ENCODE measurements at places on chromosomes 11 and 22.
A peak's percentile ranks its signal among the peaks of the same experiment; 100 is the strongest.

- DNase-seq, result no peak
Observed at GRCh38 chr22:29253561-29254285, 14.1 kb downstream of the RHBDD3 start.

DNA sequence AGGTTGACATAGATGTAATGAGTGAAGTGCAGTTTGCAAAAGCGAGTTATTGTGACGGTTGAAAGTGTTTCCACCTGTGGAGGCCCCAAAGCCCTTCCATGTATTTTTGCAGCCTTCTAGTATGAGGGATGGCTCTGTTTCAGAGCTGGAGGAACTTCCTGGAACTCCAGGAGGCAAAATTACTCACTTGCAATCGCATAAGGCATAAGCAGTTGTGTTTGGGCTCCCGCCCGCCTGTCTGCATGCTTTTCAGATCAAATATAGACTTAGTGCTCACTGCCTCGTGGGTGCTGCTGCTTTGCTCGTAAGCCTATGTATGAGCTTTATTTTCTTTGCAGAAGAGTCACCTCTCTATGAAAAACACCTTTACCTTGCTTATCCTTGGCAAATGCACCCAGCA lies 146.8 kb upstream of the LARGE1 start:
- no peak for DNase-seq

GRCh38 chr11:43360361-43361032 lies 1.8 kb downstream of the TTC17 start:
- peak; percentile 28 for DNase-seq

GRCh38 chr11:130407978-130408377 lies 20.4 kb downstream of the ADAMTS8 start:
- no peak for DNase-seq

GRCh38 chr11:96145163-96145585 lies 197.8 kb downstream of the MAML2 start:
- DNase-seq, result no peak

DNA sequence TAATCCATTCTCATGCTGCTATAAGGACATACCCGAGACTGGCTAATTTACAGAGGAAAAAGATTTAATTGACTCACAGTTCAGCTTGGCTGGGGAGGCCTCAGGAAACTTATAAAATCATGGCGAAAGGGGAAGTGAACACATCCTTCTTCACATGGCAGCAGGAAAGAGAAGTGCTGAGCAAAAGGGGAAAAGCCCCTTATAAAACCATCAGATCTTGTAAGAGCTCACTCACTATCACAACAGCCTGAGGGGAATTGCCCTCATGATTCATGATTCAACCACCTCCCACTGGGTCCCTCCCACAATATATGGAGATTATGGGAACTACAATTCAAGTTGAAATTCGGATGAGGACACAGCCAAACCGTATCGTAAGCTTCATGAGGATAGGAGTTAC lies 3.8 kb upstream of the CYB5R2 start:
- DNase-seq, result peak; percentile 13

GRCh38 chr11:69014084-69014851 lies 1.2 kb upstream of the MRGPRF start:
- peak; percentile 77 for DNase-seq

DNA sequence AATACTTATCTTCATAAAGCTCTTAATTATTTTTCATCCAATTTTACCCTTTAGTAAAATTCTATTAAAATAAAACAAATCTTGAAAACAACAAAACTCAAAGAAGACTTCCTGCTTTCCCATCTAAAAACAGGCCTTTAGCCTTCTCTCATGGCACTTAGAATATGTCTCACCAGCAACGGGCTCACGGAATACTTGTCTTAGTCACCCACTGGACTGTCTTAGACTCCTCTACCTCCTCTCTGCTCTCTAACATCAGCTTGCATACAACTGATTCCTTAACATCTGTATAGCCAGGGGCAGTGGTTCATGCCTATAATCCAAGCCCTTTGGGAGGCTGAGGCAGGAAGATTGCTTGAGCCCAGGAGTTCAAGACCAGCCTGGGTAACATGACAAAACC lies 13.7 kb downstream of the HPS5 start:
- no peak for DNase-seq

Measured in NCI-H69 (cell line).